ENCODE measurements at places on chromosomes 5 and 9.

GRCh38 chr5:96640696-96641095, 21.5 kb upstream of the CAST start:
- no peak for DNase-seq

DNA sequence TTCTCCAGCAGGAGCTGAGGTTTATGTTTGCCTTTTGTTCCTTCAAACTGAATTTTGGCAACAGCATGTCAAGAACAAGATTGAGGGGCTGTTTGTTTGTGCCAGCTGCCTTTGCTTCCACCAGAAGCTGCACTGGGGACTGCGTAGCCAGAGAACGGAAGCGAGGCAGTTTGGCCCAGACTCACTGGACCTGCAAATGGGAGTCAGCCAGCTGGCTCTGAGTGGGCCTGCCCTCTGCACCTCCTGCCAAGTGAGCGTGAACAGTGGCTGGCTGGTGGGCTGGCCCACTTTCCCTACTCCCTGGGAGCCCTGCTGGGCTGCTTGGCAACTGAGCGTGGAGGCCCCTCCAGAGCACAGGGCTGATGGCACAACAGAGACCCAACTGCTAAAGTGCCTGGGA, 111.6 kb downstream of the GALNT10 start:
- DNase-seq = peak; percentile 34

DNA sequence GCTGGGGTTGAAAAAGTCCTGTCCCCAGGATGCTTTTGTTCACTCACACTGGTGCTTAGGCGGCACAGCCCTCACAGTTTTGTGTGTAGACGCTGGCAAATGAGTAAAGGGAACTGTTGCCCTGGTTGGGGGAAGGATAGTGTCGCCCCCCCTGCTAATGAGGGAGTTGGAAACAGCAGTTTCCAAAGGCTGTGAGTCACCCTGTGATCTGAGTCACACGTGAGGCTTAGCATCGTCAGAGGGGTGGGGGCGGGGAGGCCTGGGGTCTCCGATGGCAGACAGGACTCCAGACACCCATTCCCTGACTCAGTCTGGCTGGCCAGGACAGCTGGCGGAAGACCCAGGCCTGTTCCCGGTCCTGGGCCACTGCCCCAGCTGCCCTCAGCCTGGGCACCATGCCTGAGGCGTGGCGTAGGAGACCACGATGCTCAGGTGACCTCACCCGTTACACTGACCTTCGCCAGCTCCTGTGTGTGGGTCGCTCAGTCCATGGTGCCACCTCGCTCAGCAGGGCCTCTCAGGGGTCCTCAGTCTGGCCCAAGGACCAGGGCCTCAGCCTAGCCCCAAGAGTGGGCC, 2.9 kb downstream of the DNAJB5 start:
- DNase-seq = no peak

DNA sequence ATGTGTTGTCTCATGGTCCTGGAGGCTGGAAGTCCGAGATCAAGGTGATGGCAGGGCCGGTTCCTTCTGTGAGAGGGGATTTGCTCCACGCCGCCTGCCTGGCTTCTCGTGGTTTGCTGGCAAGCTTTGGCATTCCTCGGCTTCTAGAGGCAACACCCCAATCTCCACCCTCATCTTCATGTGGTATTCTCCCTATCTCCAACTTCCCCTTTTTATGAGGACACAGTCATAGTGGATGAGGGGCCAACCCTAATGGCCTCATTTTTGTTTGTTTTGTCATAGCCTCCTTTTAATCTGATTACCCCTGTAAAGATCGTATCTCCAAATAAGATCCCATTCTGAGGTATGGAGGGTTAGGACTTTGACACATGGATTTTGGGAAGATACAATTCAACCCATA, 41.7 kb upstream of the CLK4 start:
- DNase-seq = no peak

GRCh38 chr9:5871785-5872184, 18.9 kb upstream of the MLANA start:
- no peak for DNase-seq

DNA sequence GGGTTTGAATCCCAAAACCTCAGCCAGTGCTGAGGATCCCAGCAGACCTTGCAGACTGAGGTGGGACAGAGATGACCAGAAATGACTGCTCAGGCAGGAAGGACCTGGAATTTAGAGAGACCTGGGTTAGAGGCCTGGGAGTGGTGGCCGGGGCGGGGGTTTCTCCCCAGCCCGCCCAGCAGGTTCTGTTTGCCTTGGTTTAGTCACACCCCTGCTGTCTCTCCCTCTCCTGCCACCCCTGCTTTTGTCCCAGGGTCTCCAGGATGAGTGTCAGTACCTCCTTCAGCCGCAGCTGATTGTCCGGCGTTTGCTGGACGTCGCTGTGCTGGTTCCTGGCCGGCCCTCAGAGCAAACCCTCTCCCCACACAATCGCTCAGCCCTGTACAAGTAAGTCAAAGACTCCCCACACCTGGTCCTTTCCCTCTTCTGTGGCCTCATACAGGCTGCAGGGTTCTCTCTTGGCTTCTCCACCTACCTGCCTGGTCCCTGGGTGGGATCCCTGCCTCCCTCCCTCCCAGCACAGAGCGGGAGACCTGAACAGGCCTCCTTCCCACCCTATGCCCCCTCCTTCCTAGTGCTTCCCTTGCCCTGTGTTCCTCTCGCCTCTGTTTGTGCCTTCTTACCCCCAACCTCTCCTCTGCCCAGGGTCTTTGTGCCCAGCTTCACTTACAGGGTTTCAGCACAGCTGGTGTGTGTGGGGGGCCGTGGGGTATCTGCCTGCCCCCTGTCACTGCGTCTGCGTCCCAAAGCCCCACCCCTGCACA, 12.0 kb downstream of the TMEM8B start:
- DNase-seq = no peak

- DNase-seq = no peak
These were observed 344.6 kb upstream of the SGCD start for GRCh38 chr5:155982354-155982753.

DNA sequence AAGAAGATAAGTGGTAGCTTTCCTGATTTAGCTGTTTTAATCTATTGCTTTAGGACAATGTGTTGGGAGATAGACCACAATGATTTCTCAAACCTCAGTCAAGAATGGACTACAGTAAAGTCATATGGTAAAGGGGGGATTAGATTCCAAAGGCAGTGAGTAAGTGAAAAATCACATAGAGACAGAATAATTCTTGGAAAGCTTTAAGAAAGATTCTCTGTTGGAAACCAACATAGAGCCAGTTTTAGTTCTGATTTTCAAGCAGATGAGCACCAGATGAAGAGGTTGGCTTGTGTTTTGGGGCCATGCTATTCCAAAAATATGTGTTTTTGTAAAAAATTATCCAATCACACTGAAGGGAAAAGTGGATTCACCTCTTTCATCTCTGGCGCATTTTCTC, 256.8 kb upstream of the RPS23 start:
- no peak for DNase-seq

- DNase-seq = no peak
These were observed 90.4 kb downstream of the NNT start for GRCh38 chr5:43693411-43693810.
